Cortex of kidney (tissue), 1 donor: ENCODE measurements at places on chromosomes 1 and 21.

GRCh38 chr1:47906009-47906432 lies 91.2 kb downstream of the TRABD2B start:
- DNase-seq, result no peak

DNA sequence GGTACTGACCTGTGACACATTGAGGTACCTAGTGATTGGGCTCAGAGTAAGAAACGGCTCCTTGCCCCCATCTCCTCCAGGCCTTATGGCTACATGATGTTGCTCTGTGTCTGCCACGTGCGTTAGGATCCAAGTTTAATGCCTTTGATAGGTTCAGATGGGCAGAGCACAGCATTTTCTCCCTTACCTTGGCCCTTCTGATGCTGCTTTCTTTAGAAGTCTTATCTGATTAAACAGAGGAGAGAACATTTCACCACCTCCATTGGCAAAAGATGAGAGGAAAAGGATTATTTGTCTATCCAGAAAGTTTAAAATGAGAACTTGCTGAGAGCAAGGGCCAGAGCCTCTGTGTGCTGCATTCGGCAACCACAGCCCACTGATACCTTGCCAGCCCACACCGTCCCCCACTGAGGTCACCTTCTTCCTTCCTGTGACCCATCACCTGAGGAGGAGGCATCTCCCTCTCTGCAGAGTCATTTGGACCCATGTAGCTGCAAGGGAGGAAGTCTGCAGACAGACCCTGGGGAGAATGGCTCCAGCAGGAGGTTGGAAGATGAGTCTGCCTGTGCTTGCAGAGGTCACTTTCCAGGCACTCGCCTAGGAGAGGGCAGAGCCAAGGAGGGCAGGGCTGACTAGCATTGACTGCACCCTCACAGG lies 16.7 kb downstream of the SHISA4 start:
- DNase-seq, result no peak

- DNase-seq, result no peak
Measured at GRCh38 chr1:37100310-37100709, 66.0 kb upstream of the GRIK3 start.

DNA sequence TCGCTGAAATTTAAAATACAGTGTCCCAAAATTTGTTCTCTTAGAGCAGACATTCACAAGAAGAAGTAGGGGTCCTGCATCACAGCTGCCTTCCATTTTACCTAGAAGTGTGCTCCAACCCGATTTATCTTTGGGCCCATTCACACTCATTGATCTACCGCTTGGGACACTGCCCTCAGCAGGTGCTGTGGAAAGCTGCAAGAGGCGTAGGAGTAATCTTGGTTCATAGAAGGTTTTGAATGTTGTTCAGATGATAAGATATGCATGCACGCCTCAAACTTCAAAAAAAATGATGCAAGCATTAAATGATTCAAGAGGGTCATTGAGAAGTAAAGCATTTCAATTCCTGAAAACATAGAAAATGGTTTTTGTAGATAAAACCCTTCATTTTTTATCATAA lies 18.6 kb upstream of the C1orf105 start:
- DNase-seq, result no peak

GRCh38 chr1:85245456-85245855 lies 14.0 kb downstream of the C1orf52 start:
- no peak for DNase-seq

- DNase-seq, result no peak
Measured at GRCh38 chr1:244052728-244053312, 1.7 kb downstream of the ZBTB18 start.

DNA sequence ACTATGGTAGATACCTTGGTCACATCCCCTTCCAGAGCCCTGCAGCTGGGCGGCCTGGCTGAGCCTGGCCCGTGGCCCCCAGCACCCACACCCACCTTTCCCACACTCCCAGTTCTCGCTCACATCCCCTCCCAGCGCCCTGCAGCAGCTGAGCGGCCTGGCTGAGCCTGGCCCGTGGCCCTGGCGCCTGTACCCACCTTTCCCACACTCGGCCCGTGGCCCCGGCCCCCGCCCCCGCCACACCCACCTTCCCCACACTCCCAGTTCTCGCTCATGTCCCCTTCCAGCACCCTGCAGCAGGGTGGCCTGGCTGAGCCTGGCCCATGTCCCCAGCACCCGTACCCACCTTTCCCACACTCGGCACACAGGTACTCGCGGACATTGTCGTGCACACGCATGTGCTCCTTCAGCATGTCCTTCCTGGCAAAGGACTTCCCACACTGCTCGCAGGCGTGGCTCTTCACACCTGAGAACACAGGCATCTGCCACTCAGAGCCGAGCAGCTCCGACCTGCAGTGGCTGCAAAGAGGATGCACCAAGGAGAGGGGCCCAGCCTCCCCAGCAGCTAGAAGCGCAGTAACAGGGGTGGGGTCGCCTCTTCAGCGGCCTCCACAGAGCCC lies 52.5 kb upstream of the RIPK4 start:
- DNase-seq, result no peak
